ENCODE measurements at places on chromosomes 11 and 22.

DNA sequence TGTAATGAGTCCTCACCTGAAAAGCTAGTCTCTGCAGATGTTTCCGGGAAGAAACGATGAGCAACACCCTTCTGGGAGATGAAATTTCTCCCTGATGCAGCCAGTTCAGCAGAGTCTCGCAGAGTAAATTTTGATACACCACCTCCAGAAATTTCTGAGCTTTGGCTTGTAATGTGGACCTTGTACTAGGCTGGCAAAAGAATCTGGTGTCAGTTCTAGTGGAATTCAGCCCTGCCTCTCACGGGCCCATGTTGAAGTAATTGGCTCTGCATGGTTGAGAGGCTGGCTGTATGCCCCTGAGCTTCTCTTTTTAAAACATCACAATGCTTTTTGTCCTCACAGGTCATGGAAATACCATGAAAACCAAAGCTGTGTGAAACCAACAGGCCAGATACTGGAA, at the start of gene GLYAT:
Gene GLYAT (minus strand): TSS at position 125 of the 400 bp plus-strand sequence. CDS start 7,447 bp downstream, outside the sequence.
- no peaks in the 10 kb centered on the region for H3K4me1 ChIP-seq
- H3K36me3 ChIP-seq, result no peaks in the 10 kb centered on the region
- no peaks in the 10 kb centered on the region for H3K27me3 ChIP-seq
- no peak within 1 kb of the TSS for H3K27ac ChIP-seq

DNA sequence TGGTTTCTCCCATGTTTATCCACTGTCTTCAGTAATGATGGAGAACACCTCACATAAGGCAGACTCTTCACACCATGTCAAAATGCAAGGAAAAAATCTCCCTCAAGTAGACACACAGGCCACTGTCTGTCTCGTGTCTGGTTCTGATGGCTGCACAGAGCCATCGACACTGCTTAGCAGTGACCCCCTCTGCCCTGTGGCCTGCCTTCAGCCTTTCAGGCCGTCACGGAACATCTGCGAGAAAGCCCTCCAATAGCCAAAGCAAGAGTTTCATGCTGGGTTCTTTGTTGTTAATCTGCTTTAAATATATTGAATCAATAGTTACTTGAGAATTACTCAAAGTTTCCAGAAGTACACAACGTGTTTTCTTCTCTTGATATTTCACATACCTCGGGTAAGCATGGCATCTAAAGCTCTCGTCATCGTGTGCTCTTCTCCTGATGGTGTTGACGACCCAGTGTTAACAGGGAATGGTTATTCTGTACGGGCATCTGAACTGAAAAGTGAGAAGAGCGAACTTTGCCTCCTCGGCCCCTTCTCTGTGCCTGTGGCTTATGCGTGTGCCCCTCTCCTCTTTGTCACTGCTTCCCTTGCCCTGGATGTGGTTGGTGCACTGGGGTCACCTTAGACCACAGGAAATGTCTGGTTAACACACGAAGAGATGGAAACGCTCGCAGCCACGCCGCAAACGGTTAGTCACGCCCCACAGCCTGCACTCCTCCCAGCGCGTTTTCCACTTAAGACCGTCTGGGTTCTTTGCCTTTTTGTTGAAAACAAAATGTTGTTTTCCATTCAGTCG, 33.4 kb upstream of the CTTN start:
- H3K27me3 ChIP-seq, result no peaks in the 10 kb centered on the region
- peaks cover 3% of the 10 kb centered on the region for H3K4me1 ChIP-seq
- H3K4me3 ChIP-seq, result no peak overlapping the region

GRCh38 chr22:30763815-30764673, 69.4 kb downstream of the OSBP2 start:
- no peak overlapping the region for H3K4me3 ChIP-seq
- DNase-seq, result peak; percentile 79
- no peak overlapping the region for H3K27ac ChIP-seq
- H3K4me1 ChIP-seq, result no peaks in the 10 kb centered on the region
- no peaks in the 10 kb centered on the region for H3K27me3 ChIP-seq

GRCh38 chr11:119188067-119188466, 2.8 kb downstream of the NHERF4 start:
- no peak for DNase-seq
- no peak overlapping the region for H3K4me3 ChIP-seq
- no peak overlapping the region for H3K27ac ChIP-seq

DNA sequence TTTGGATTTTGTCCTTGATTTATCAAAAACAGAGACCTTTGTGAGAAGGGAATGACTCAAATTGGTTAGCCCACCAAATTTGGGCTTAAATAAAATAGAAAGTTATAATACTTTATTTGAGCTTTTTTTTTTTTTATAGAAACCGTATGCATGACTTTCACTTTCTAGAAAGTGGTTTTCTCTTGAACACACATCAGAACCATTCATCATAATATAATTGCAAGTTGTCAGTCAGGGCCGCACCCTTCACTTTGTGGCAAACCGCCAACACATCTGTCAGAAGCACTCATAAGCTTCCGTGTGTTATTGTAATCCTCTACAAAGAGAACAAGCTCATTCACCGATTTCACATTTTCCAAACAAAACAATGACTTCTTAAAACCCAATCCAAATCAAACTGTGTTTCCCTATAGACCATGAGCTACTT, 76.1 kb downstream of the SOX6 start:
- no peaks in the 10 kb centered on the region for H3K4me1 ChIP-seq
- no peak overlapping the region for H3K27ac ChIP-seq
- H3K27me3 ChIP-seq, result no peaks in the 10 kb centered on the region
- no peaks in the 10 kb centered on the region for H3K36me3 ChIP-seq
- DNase-seq, result no peak
- H3K4me3 ChIP-seq, result no peak overlapping the region

- no peak for DNase-seq
- no peaks in the 10 kb centered on the region for H3K36me3 ChIP-seq
- H3K27me3 ChIP-seq, result no peaks in the 10 kb centered on the region
- peaks cover 5% of the 10 kb centered on the region for H3K4me1 ChIP-seq
- no peak overlapping the region for H3K27ac ChIP-seq
- no peak overlapping the region for H3K4me3 ChIP-seq
Observed at GRCh38 chr11:95379479-95379878, 148.5 kb upstream of the SESN3 start.

- no peak for DNase-seq
- H3K36me3 ChIP-seq, result no peaks in the 10 kb centered on the region
- H3K4me3 ChIP-seq, result no peak overlapping the region
- no peak overlapping the region for H3K27ac ChIP-seq
- H3K27me3 ChIP-seq, result no peaks in the 10 kb centered on the region
Observed at GRCh38 chr11:109123816-109124787, 297.9 kb upstream of the C11orf87 start.

GRCh38 chr11:81497202-81497804, 1236.4 kb downstream of the FAM181B start:
- H3K36me3 ChIP-seq, result no peaks in the 10 kb centered on the region
- H3K27me3 ChIP-seq, result no peaks in the 10 kb centered on the region
- no peaks in the 10 kb centered on the region for H3K4me1 ChIP-seq
- no peak overlapping the region for H3K4me3 ChIP-seq
- peak; percentile 30 for DNase-seq

GRCh38 chr22:20494978-20495860, at the start of gene KLHL22:
Gene KLHL22 (minus strand): TSS chr22:20495795. CDS start chr22:20489211, 6,584 bp downstream.
- peaks cover 3% of the 10 kb centered on the region for H3K36me3 ChIP-seq
- H3K27me3 ChIP-seq, result no peaks in the 10 kb centered on the region

GRCh38 chr11:76795290-76795935, 12.3 kb downstream of the TSKU start:
- peaks cover 8% of the 10 kb centered on the region for H3K36me3 ChIP-seq
- H3K27ac ChIP-seq, result no peak overlapping the region
- DNase-seq, result no peak
- H3K4me1 ChIP-seq, result peaks cover 28% of the 10 kb centered on the region
- H3K4me3 ChIP-seq, result no peak overlapping the region

DNA sequence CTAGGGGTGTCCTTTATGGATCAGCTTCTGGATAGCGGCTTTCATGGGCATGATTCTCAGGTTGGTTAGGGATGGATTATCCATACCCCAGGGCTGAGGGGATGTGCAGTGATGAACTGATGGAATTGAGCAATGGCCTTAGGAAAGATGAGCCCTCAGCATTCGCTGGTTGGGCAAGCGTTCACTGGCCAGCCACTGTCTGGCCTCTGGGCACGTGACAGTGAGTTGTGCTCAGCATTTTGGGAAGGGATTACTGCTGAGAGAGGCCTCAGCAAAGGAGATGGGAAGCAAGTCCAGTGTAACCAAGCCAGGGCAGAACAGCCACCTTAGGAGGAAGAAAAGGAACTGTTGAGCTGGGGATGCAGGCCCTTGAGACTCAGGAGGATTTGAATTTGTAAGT, 17.4 kb downstream of the UBASH3B start:
- H3K4me3 ChIP-seq, result no peak overlapping the region
- no peaks in the 10 kb centered on the region for H3K27me3 ChIP-seq
- peaks cover 3% of the 10 kb centered on the region for H3K4me1 ChIP-seq
- no peaks in the 10 kb centered on the region for H3K36me3 ChIP-seq

DNA sequence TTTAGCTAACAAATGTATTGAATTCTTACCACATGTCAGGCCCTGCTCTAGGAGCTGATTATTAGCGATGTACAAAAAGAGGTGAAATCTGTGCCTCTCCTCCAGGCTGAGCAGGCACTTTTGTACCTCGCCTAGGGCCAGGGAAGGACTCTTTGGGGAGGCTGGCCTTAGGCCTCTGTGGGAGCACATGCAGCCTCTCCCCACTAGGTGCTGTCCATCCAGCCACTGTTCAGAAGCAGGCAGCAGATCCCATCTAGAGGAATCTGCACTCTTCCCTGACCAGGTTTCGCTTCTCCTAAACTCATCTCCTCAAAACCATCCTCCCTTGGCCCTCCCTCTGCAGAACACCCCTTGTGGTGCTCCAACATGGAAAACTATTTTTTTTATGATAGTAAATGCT, 51.9 kb upstream of the WT1 start:
- H3K4me1 ChIP-seq, result no peaks in the 10 kb centered on the region
- DNase-seq, result no peak
- no peak overlapping the region for H3K4me3 ChIP-seq
- H3K27me3 ChIP-seq, result no peaks in the 10 kb centered on the region
- H3K27ac ChIP-seq, result no peak overlapping the region
- H3K36me3 ChIP-seq, result no peaks in the 10 kb centered on the region

- H3K27ac ChIP-seq, result peak overlapping the region; percentile 8
- no peaks in the 10 kb centered on the region for H3K27me3 ChIP-seq
- peaks cover 5% of the 10 kb centered on the region for H3K36me3 ChIP-seq
- peaks cover 30% of the 10 kb centered on the region for H3K4me1 ChIP-seq
- H3K4me3 ChIP-seq, result no peak overlapping the region
Observed at GRCh38 chr22:27750584-27751265, 50.8 kb downstream of the MN1 start.

DNA sequence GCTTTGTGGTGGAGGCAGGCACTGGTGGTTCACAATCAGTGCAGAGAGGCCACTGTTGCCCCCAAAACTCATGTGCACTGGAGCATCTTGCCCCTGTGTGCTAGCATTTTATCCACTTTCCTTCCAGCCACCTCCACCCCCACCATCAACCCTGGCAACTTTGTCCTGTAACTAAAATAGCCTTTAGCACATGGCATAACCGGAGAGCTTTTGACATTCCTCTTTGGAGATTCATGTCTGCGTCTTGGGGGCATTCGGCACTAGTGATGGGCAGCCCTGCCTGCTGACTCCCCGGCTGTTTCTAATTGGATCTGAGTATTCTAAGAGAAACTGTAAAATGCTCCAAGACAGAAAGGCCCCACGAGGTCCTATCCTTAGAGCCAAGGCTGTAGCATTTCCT, 15.8 kb downstream of the SHISA8 start:
- DNase-seq, result no peak
- H3K4me1 ChIP-seq, result no peaks in the 10 kb centered on the region
- H3K36me3 ChIP-seq, result peaks cover 78% of the 10 kb centered on the region
- H3K27me3 ChIP-seq, result no peaks in the 10 kb centered on the region
- no peak overlapping the region for H3K4me3 ChIP-seq

All from neuronal stem cell (in vitro differentiated cells).